HL-60 (cell line): ENCODE measurements at places on chromosomes 12 and 14.

DNA sequence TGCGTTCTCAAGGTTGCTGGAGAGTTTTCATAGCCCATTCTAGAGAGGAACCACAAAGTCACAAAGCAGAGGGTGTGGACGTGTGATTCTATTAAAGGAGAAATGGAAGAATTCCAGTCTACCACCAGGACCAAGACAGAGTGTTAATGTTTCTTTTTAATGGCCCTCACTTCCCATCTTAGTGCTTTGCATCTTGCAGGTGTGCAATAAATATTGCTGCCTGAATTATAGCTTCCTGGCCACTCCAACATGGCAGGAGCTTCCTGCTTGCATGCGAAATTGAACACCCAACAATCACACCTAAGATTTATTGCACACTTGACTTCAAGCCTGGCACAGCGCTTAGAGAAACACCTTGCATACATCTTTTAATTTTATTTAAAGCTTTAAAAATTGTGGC is 22.4 kb upstream of the PPP1CC start:
- DNase-seq = no peak

GRCh38 chr14:87152693-87153092 is 840.3 kb downstream of the GALC start:
- no peak for DNase-seq

GRCh38 chr12:92706594-92706993 is 3.8 kb downstream of the PLEKHG7 start:
- no peak for DNase-seq

DNA sequence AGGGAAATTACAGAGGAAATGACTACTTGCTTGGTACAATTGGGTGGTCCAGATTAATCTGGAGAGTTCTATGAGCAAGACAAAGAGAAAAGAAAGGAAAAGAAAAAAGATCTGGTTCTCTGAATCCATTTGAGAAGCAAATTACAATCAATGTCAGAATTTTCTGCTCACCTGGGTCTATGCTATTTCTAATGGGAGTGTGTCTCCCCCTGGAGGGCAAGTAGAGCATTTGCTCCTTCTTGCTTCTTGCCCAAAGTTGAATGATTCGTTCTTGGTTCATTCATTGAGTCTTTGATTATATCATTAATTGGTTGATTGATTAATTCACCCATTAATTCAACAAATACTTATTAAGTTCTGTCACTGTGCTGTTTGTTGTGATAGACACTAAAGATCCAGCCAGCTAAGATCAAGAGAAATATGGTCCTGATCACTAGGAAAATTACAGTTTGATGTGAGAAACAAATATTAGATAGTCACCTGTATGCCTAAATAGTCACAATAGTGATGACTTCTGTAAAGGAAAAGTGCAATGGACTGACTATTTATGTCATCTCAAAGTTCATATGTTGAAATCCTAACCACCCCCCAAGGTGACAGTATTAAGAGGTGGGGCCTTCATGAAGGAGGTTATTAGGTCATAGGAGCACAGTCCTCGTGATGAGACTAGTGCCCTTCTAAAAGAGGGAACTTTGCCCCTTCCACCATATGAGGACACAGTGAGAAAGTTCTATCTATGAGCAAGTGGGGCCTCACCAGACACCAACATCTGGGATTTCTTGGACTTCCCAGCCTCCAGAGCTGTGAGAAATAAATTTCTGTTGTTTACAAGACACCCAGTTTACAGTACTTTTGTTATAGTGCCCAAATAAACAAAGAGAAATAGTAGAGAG is 8.0 kb upstream of the ASB8 start:
- DNase-seq = no peak

- DNase-seq = no peak
Observed at GRCh38 chr12:6899427-6899826, 5.2 kb upstream of the LRRC23 start.

DNA sequence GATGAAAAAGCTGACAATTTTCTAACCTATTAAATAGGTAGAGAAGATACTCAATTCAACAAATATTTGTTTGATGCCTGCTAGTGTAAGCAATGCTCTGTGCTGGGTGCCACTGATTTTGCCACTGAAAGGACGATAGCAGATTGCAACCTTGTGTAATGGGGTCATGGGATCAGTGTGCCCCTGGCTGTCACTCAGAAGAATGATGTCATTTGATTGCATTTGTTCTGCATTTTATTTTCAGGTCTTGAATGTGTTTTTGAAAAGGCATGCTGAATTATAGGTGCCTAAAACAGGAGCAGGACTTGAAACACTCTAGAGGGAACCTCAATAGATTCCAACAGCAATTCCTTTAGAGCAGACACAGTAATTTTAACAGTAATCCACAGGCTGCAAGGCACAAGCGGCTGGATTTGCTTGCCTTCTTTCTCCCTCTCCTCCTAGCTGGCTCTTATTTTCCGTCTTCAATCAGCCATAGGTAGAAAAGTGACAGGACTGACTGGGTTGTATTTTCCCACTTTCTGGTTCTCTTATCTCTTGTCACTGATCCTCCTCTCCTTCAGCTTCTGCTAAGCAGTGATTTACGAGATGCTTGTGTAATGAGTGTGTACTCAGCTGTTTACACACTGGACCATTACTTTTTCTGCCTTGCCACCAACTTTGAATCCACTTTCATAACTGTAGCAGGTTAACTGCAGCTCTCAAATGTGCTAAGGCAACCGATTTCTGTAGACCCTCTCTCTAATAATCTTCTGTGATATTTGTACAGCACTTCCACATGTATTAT is 4.1 kb downstream of the PLXNC1 start:
- DNase-seq = no peak

- DNase-seq = no peak
Observed at GRCh38 chr14:31425905-31426304, 5.6 kb upstream of the HEATR5A start.
